AG08395 (cell line): ENCODE measurements at places on chromosomes 7 and 10.

DNA sequence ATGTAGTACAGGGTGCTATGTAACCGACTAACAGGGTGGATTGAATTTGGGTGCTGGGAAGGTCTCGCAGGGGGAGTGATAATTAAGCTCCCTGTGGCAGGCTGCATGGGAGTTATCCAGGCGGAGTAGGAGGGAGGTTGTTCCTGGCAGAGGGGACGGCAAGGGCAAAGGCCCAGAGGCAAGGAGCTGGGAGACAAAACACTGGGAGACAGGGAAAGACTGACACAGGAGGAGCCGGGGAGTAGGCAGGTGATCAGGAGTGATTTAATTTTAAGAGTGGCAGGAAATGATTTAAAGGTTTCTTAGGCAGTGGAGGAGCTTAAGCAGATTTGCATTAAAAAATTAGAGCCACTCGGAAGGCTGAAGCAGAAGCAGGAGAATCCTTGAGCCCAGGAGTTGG lies 40.7 kb upstream of the LEP start:
- DNase-seq: no peak

DNA sequence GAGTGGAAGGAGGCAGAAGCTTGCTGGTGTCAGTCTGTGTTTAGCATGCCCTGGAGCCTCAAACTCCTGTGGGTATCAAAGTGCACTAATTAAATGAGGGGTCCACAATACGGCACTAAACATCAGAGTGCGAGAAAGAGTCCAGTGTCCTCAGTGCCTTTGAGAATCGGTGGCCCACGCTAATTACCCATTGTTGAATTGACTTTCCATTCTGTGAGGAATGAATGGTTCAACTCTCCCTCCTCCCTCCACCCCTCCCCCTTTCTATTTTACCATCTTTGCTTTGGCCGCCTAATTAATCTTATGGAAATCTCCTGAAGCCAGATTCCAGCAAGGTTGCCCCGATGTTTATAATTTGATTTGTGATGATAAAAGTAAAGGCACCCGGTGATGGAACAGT lies 217.8 kb downstream of the TFEC start:
- no peak for DNase-seq

- no peak for DNase-seq
These were observed 22.6 kb upstream of the PSAP start for GRCh38 chr10:71873582-71874211.

- peak; percentile 87 for DNase-seq
These were observed at the start of gene BMI1 for GRCh38 chr10:22320591-22321155. Gene BMI1, plus strand, starts transcription at chr10:22321099. Its CDS starts 5,351 bp downstream, at chr10:22326450.

GRCh38 chr7:140722254-140722653 lies 25.7 kb downstream of the NDUFB2 start:
- no peak for DNase-seq

GRCh38 chr10:86317949-86318725 lies 48.5 kb downstream of the GRID1 start:
- no peak for DNase-seq

GRCh38 chr10:664301-664700 lies 25.2 kb downstream of the DIP2C start:
- DNase-seq: no peak

DNA sequence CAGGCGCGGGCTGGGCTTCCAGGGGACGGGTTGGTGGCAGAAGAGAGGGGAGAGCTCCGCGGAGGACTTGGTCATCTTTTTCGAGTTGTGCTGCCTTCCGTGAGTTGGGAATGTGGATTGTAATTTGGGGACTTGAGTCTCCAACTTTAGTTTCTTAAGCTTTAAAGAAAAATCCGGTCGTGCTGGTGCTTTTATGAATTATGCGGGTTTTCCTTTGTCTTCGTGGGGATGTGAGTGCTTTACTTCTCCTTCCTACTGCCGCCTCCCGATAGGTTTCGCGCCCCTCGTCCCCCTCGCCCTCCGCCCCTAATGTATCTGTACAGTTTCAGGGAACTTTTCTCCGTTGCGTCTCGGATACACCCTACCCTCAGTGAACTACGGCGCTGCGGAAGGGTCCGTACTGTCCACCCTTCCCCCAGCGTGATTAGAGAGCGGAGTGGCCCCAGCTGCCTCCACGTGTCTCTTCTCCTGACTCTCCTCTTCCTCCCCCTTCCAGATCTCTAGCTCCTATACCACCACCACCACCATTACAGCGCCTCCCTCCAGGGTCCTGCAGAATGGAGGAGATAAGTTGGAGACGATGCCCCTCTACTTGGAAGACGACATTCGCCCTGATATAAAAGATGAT lies 649 bp downstream of the SCD start:
- DNase-seq: no peak
